Hindlimb muscle (tissue), 1 donor: ENCODE measurements at places on chromosomes 12 and 14.
A peak's percentile ranks its signal among the peaks of the same experiment; 100 is the strongest.

- DNase-seq, result no peak
Observed at GRCh38 chr14:89366864-89367778, 49.9 kb downstream of the FOXN3 start.

- no peak for DNase-seq
Observed at GRCh38 chr12:4905316-4905715, 4.4 kb upstream of the KCNA1 start.

- no peak for DNase-seq
Observed at GRCh38 chr14:96246539-96246847, 9.5 kb upstream of the BDKRB1 start.

GRCh38 chr12:12791756-12792369 lies 6.4 kb downstream of the APOLD1 start:
- DNase-seq, result no peak

DNA sequence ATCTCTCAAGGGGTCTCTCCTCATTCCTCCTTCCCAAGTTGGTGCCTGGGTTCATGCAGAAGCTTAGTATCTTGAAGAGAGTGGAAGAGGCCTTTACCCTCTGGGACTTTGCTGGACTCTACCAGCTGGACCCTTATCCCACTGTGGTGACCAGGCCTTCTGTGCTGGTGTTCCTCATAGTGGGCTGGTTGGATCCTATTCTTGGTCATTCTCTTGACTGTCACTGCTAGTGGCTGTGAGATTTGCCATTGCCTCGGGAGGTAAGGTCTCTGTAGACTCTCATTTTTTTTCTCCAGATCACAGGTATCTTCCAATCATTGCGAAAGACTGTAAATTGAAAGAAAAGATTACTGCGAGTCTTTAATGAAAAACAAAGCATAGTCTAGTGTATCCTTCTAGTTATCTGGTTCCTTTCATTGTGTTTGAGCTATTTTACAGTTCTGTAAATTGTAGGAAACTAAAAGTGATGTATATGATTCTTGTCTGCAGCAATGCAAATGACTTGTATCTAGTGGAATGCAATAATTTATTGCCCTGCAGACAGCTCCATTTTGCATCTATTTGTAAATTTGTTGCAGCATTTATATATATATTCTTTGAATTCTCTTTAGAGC lies 217.9 kb downstream of the AEBP2 start:
- no peak for DNase-seq

GRCh38 chr12:72304751-72305150 lies 32.6 kb downstream of the TRHDE start:
- no peak for DNase-seq

GRCh38 chr12:70627677-70628076 lies 9.6 kb downstream of the PTPRB start:
- no peak for DNase-seq

DNA sequence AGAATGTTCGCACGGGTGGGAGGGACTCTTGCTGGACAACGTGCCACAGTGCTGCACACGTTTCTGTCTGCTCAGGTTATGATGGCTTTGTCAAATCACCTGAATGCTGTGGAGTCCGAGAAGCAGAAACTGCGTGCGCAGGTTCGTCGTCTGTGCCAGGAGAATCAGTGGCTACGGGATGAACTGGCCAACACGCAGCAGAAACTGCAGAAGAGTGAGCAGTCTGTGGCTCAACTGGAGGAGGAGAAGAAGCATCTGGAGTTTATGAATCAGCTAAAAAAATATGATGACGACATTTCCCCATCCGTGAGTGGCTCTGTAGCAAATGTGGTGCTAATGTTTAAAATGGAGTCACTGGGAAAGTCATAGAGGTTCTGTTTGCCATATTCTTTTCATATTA lies 28.5 kb downstream of the KLC1 start:
- DNase-seq, result no peak

DNA sequence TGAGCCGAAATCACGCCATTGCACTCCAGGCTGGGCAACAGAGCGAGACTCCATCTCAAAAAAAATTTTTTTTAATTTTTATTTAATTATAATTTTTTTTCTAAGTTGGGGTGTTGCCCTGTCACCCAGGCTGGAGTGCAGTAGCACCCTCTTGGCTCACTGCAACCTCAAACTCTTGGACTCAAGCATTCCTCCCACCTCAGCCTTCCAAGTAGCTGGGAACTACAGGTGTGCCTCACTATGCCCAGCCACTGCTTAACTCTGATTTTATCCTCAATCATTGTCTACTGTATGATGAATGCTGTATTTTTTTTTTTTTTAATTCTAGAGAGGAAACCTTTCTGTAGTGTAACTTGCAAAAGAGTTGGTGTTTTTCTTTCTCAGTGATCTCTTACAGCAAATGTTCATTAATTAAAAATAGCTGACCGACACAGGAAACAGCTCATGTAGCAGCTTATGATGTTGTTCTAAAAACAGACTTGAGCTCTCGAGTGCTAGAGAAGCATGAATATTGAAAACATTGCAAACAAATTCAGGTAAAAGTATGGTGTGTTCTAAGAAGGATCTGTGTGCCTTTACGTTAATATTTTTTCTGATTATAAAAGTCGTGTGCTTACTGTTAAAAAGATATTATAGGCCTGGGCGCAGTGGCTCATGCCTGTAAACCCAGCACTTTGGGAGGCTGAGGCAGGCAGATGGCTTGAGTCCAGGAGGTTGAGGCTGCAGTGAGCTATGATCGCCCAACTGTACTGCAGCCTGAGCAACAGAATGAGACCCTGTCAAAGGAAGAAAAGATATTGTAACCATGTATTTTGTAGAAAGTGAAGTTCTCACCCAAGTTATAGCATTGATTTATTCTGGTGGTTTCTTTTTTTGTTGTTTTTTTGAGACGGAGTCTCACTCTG lies 68.9 kb downstream of the FGD4 start:
- DNase-seq, result no peak

- no peak for DNase-seq
Observed at GRCh38 chr12:108519558-108519957, 4.5 kb downstream of the FICD start.

DNA sequence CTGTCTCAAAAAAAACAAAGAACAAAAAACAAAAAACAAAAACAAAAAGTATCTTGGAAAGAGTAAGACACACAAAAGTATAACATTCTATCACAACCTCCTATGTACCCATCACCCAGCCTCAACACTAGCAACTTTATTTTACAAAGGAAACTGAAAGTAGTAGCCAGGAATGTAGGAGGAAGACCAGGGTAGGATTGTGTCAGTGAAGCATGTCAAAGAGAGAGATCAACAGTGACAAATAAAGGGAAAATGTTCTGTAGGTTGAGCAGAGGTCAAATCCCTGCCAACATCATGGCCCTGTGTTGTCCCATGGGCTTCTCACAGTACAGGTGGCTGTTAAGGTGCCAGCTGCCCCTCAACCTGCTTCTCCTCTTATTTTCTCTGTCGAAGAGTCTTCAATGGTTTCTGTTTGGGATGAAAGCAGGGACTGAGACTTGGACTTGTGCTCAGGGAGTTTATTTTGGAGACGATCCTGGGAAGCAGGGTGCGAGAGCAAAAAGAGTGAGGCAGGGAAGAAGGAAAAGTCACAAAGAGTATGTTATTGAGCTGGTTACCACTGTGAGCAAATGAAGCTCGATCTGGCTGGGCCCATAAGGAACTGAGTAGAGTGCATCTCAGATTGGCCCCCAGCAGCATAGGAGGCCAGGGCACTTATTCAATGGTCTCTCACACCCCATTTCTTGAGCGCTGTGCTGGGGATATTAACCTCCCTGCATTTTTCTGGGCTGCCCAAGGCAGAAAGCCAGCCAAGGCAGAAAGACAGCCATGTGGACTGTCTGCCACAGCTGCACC lies 29.4 kb upstream of the CTDSP2 start:
- DNase-seq, result no peak

DNA sequence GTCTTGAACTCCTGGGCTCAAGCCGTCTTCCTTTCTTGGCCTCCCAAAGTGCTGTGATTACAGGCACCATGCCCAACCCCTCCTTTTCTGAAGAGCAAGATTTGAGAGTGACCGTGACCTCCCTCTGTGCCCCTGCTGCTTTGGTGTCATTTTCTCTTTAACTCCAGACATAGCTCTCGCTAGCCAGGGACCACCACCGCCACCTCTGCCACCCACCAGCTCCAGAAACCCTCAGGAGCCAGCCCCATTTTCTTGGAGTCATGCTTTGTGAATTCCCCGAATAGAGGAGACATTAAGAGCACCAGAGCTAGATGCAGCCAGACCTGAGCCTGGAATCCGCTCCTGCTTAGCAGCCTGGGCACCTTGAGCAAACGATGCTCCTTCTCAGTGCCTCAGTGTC lies 18.2 kb downstream of the SDSL start:
- no peak for DNase-seq

- no peak for DNase-seq
Observed at GRCh38 chr12:62725781-62726180, 209.2 kb downstream of the PPM1H start.

GRCh38 chr12:114272605-114273004 lies 133.3 kb downstream of the TBX5 start:
- peak; percentile 73 for DNase-seq

DNA sequence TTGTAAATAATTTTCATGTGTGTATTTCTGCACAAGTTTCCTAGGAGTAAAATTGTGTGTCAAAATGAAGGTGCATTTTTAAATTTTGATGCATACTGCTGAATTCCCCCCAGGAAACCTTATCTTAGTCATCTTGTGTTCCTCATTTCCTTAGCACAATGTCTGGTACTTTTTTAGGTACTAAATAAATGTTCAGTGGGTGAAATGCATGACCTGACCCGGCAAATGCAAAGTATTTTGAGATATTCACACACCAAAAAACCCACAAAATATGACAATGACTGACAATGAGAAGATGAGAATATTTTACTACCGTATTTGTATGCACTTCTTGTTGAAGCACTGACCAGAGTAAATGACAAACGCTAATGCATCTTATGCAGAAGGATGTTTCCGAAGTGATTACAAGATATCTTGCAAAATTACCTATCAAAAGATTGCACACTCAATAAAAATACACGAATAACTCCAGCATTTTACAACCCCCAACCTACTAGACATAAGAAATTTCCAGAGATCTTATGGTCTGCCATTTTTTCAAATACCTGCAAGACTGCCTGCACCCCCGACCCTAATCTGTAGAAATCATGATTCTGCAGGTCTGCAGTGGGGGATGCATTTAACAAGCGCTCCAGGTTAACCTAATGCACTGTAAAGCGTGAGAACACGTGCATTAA lies 895 bp upstream of the PRKAB1 start:
- DNase-seq, result no peak

- no peak for DNase-seq
Observed at GRCh38 chr14:77181603-77182437, at the start of gene TMEM63C. Gene TMEM63C (plus strand): TSS chr14:77181798. CDS start chr14:77218814, 37,016 bp downstream.

DNA sequence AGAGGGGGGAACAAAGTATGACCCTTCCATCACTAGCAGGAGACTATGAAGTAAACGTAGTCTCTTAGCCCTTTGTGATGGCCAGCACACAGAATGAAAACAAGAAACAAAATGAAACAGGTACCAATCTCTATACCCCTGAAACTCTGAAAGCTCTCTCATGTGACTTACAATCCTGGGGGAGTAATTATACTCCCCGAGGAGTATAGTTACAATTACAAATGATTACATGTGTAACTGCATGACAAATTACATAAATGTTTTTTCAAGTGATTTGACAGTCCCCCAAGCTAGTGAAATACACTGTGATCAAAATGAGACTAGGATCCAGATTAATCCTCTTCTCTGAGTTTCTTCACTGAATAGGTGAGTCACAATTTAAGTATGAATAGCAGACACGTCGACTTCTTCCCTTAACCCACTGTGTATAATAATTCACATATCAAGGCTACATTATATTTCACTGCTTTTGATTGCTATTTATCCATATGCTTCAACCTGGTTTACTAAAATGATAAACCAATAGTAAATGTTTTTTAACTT lies 74.0 kb downstream of the SPTSSA start:
- DNase-seq, result no peak

DNA sequence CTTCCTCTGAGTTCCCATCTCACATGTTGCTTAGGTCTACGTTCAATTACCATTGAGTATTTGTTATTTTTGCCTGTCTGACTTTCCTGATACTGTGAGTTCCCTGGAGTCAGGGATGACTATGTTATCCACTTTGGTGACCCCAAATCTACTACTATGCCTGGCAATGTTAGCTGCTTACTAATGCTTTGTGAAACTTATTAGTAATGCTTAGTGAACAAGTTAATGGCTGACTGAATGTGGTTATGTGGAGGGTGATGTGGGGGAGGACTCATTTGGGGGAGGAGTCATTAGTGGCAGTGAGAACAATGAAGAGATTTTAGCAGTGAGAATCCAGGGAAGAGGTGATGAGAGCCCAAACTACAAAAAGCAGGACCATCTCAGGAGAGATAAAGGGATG lies 121.6 kb downstream of the KTN1 start:
- no peak for DNase-seq

GRCh38 chr12:46590991-46591703 lies 218.6 kb upstream of the SLC38A2 start:
- no peak for DNase-seq

DNA sequence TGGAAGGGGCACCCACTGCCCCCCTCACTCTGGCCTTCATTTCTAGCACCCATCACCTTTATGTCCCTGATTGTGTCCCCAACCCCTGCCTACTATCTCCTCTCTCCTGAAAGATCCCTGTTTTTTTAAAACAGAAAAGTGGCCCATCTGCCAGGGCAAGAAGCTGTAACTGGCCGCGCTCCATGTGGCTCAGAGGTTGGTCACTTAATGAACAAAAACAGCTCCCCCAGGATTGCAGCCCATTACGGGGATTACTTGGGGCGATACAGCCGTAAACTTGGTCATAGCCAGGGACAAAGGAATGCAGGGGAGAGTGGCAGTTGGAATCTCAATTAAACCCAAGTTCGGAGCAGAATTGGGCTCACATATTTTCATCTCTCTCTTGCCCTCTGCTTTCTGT lies 34.8 kb upstream of the VSX2 start:
- no peak for DNase-seq

DNA sequence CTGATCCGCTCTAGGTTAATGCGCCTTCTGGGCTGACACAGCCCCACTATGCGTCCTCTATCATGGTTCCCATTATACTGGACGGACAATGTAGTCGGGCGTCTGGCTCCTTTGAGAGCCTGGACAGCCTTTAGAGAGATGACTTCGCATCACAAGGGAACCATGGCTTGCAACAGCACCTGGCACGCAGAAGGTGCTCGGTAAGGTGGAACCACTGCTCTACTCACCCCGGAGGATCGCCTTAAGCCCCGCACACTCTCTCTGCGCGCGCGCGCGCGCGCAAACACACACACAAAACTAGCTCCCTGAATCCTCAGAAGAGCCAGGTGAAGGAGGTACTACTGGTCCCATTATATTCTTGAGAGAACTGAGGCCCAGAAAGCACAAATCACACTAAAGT lies 7.1 kb downstream of the MAP3K12 start:
- DNase-seq, result no peak

GRCh38 chr12:20077618-20078017 lies 290.7 kb upstream of the PDE3A start:
- DNase-seq, result no peak

- no peak for DNase-seq
Observed at GRCh38 chr14:95191445-95192199, 34.3 kb upstream of the DICER1 start.

GRCh38 chr12:105076098-105076497 lies 8.2 kb downstream of the ALDH1L2 start:
- DNase-seq, result no peak

GRCh38 chr12:74418573-74418972 lies 119.1 kb upstream of the ATXN7L3B start:
- no peak for DNase-seq

- no peak for DNase-seq
Observed at GRCh38 chr14:66131111-66131510, 355.1 kb upstream of the CCDC196 start.
